ENCODE measurements at places on chromosomes 2 and 18.

GRCh38 chr2:200159829-200160781 is 146.4 kb upstream of the SPATS2L start:
- DNase-seq, result no peak

DNA sequence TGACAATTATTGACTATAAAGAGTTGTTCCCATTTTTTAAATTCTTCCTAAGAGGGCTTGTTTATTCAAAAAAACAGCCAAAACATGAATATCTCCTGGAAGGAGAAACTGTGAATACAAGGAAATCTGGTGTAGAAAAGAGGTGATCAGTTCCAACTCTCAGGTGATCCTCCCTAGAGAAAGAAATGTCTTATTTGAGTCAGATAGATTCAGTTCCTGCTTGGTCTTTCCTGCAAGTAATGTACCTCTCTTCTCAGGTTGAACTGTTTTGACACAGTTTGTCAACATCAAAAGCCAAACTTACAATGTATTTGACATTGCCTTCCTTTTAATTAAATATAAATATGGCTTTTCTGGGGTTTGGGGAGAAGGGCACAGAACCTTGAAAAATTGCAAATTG is 567.4 kb downstream of the ARHGAP15 start:
- DNase-seq, result no peak

GRCh38 chr18:75206452-75207309 is 2.3 kb downstream of the PTGR3 start:
- no peak for DNase-seq

GRCh38 chr18:62479574-62479973 is 43.3 kb upstream of the ZCCHC2 start:
- DNase-seq, result no peak

DNA sequence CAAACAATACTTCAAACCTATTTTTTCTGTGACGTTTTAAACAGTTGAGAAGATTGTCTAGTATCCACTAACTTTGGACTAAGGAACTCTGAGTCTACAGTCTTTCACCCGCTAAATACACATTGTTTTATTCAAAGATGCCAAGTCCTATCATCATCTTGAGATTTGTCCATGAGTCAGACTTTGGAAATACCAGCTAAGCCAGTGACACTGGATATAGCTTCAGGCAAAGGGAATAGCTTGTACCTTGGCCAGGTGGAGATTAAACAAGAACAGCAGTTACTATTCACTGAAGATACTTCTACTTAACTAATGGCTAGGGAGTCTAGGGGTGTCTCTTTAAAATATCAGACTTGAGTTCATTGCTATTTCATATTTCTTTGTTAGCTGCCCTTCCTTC is 137.5 kb downstream of the COMMD1 start:
- DNase-seq, result no peak

DNA sequence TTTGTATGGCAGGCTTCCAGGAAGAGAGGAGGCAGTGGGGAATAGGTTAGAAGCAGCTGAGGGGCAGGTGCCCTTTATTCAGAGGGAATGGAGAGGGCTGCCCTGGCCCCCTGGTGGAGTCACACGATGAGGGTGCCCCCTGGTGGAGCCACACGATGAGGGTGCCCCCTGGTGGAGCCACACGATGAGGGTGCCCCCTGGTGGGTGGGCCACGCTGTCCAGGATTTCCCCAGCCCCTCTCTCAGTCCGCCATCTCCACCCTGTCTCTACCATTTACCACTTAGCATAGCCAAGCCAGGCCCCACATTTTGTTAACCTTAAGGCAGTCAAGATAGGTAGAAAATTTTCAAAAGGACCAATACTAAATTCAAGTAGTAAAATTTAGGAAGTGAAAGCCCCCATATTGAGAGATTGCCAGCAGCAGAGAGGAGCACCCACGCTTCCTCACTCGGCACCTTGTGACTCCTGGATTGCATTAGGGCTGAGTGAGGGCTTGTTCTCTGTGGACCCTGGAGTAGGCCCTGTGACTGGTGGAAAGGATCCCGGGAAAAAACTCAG is 10.4 kb upstream of the FAM228A start:
- DNase-seq, result peak; percentile 21

DNA sequence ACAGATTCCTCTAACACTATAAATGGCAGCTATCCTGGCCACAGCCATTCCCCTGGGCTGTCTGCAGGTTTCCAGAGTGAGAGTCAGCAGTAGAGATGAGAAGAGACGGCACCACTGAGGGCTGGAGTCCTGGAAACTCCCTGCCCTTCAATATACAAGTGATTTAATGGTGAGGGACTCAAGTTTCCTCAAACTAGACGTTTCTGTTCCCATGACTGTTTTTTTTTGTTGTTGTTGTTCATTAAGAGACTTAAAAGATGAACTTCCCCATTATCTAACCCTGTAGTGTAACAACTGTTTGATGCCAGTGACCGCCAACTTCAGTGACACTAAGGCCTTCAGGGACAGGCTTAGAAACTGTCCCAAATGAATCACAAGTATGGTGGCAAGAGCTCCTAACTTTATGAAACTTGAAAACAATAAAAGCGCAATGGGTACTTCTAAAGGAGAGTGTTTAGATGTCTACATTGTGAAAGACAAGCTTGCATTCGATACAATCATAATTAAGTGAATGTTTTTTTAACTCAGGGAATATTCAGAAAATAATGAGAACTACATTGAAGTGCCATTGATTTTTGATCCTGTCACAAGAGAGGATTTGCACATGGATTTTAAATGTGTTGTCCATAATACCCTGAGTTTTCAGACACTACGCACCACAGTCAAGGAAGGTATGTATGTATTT is 34.0 kb downstream of the IL1R2 start:
- no peak for DNase-seq

- DNase-seq, result no peak
Observed at GRCh38 chr18:45525301-45525700, 90.0 kb upstream of the SLC14A2 start.

GRCh38 chr2:10984418-10985135 is 72.8 kb downstream of the KCNF1 start:
- DNase-seq, result no peak

DNA sequence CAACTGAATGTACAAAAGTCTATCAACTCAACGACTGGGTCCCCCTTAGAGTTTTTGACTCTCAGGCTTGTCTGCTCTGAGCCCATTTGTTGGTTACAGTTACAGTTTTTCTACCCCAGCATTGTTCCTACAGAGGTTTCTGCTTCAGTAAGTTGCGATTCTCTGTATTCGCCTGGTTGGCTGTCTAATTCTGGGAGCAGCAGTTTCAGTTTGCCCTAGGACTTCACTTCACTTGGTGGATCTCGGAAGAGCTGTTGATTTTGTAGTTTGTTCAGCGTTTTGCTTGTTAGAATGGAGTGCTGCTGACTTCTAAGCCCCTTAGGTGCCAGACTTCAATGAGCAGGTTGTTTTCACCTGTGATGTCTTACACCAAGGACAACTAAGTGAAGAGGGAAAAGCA is 296.5 kb upstream of the EPAS1 start:
- DNase-seq, result no peak
